GM13977 (cell line): ENCODE measurements at places on chromosomes 2 and 18.

GRCh38 chr2:170679607-170680079, 35.5 kb upstream of the SP5 start:
- DNase-seq, result no peak

GRCh38 chr2:235398321-235398720, 95.5 kb upstream of the AGAP1 start:
- DNase-seq, result no peak

GRCh38 chr2:10119601-10120157, 2.9 kb upstream of the RRM2 start:
- no peak for DNase-seq

GRCh38 chr2:236935083-236935482, 150.6 kb upstream of the COPS8 start:
- DNase-seq, result no peak

DNA sequence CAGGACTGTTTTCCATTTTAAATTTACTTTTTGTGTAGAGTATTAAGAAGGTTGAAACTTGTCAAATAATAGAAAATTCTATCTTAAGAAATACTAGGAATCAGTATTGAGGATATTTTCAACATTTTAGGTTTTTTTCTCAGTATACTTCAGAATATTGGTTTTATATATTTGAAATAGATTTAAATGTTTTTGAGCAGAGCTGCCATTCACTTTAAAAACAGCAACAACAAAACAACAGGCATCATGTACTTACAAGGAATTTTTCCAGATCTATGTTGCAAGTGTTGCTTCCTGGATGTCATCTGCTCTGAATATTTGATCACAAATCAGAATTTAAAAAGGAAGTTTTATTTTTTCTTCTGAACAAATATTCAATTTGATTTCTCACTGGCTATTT, 84.4 kb downstream of the DCDC2C start:
- DNase-seq, result no peak

GRCh38 chr18:48676756-48677368, 138.0 kb downstream of the CTIF start:
- peak; percentile 83 for DNase-seq

DNA sequence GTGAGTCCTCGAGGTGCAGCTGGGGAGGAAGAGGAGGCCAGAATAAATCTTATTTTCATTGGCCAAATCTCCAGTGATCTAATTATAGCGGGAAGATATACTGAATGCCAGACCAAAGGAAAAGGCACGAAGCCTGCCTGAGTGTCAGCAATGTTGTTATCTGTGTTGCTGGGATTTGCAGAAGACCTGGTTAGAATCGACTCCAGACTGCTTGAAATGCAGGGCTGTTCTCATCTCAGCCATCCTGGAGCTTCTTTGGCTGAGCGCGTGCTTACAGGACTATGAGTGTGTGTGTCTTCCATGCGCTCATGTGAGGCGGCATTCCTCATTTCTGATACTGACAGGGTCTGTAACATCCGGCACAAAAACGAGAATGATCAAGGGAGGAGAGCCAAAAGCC, 81.2 kb downstream of the TSN start:
- no peak for DNase-seq

DNA sequence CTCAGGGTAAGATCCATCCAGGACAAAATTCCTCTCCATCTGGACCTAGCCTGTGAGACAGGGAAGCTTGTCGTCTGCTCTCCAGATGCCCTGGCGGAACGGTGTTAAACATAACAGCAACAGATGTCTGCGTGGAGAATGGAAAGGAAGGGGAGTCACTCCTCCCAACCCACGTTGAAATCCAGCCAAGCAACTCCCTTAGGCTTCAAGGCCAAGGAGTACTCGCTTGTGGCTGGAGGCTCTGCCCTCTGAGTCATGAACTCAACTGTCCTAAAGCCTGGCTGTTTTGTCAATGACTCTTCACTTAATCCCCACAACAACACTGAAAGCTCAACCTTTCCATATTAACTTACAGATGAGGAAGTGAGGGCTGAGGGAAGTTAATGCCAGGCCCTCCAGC, 42.2 kb downstream of the TPO start:
- DNase-seq, result no peak

DNA sequence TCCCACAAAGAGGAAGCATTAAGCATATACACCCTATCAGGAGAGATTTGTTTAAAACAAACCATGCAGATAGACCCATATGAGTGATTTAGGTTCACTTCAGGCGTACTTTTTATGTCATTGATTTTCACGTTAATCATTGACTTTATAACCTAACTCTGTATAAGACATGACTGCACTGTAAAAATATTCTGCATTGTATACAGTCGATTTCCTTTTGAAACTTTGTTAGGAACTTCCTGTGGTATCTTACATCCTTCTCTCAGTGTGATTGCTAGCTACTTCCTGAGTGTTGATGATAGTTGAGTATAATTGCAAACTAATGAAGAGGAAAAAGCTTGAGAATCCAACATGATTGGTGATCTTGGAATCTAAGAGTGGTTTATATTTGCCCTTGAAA, 69.4 kb downstream of the XIRP2 start:
- no peak for DNase-seq

- peak; percentile 7 for DNase-seq
Observed at GRCh38 chr2:161090411-161090810, 69.8 kb upstream of the TANK start.

GRCh38 chr2:45044916-45045315, 35.7 kb upstream of the SIX2 start:
- no peak for DNase-seq
